ENCODE measurements at places on chromosomes 7 and 10.

DNA sequence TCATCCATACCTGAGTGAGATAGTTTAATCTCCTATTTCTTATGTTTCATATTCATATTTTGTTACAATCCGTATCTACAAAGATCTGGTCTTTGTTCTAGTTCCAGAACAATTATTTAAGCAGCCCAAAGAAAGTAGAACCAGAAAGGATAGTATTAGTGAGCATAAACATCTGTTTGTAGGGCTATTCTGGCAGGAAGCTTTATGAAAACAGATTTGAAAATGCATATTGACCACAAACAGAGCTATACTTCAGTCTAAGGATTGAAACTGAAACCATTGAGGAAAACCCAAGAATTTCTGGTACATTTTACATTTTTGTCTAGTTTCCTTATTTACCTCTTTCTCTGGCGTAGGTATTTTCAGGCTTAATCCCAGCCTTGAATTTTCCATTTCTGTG lies 28.1 kb downstream of the LRGUK start:
- DNase-seq = no peak

- DNase-seq = no peak
Measured at GRCh38 chr10:3882855-3883254, 97.8 kb upstream of the KLF6 start.

- DNase-seq = peak; percentile 27
Measured at GRCh38 chr10:91759581-91759986, 38.6 kb upstream of the TNKS2 start.

DNA sequence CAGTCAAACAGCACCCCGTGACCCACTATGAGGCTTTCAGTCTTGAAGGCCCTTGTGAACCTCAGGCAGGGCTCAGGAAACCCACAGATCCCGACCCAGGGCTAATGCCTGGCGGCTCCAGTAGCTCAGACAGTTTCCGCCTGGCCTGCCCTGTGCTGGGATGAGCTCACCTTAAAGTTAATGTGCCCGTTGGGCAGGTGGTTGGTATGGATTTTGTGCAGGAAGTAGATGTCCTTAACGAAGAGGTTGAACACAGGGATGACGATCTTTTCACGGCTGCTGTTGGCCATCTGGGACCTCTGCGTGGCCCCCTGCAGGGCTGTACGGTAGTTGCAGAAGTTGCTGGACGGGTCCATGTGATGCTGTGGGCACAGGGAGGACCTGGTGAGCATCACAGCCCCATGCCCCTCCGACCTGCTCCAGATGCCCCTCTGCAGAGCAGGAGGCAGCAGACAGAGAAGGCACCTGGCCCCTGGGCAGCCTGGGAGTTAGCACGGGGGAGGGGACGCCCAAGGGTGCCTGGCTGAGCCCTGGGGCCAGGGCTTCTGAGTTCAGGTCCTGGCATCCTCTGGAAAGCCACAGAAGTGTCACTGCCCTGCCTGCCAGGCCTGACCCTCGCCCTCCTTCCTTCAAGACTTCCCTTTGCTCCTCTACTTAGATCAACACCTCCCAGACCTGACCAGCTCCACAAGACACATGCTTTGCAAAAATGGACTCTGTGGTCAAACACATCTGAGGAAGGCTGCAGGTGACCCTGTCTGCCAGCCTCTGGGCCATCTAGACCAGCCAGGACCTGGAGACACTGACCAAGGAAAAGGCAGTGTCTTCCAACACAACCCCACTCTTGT lies 59.8 kb downstream of the CSGALNACT2 start:
- DNase-seq = peak; percentile 60

GRCh38 chr10:12801214-12802087 lies 200.1 kb downstream of the CCDC3 start:
- no peak for DNase-seq

- DNase-seq = no peak
Measured at GRCh38 chr10:128940081-128940480, 527.0 kb upstream of the MGMT start.

DNA sequence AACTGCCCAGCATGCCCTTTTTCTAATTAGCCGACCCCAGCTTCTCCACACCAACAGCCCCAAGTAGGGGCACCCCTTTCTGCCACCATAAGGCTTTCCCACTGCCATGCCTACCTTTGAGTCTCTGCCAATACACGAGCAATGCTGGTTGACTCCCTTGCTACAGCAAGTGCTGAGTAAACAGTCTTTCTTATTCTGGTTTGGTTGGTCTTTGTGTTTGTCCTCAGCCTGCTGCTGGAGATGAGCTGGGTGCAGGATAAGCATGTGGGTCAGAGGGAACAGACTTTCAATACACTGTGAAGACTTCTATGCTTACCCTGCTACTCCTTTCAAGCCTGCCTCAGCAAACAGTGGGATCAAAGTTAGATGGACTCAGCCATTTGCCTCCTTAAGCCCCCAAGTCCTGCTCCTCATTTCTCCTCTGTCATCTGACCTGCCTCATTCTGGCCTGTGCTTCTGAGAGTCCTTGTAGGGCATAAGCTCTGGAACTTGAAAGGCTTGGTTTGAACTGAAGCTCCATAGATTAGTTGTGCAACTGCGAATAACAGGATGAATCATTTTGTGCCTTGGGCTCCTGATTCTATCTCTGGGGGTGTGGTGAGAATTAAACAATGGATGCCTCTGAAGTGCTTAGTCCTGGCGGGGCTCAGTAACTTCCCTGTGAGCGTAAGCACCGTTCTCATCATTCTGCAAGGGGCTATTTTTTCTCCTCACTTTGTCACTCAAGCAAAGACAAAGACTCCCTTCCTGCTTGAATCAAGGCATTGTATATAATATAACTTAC lies 533.8 kb upstream of the DPP6 start:
- DNase-seq = no peak

DNA sequence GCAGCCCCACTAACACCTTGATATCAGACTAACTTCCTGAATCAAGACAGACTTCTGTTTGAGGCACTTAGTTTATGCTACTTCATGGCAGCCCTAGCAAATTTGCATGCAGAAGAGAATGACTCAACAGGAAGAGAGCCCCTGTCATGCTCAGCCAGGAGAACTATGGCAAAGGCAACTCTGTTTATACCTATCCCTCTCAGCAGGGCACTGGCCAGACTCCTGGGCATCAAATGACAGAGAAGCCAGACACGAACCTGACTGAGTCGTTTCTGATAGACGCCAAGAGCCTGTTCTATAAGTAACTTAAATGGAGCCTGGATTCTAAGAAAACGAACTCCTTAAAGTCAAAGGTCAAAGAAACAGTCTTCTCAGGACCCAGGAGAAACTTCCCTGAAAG lies 50.9 kb upstream of the UNC5B start:
- DNase-seq = peak; percentile 15

DNA sequence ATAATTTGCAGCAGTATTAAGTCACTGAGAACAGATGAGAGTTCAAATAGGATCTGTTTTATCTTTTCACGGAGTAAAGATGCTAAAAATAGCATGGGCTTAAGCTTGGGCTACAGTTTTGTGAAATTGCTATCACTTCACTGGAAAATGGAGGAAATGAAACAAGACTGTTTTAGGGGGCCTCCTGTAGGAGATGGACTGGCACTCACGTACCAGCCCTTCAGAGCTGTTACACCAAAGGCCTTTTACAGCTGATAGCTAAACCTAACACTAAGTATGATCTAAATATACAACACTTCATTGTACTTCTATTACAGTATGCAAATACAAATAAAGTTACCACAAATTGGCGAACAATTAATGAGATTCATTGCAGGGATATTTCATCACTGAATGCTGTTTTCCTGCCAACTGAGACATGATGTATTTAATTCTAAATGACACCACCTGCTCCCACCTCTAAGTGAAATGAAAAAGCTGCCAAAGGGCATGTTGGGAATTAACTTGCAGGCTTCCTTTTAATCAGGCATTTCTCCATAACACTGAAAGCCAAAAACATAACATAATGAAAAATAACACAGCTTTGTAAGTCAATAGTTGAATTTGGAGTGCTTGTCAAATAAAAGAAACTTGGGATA lies 304.5 kb upstream of the LRRN3 start:
- DNase-seq = no peak

GRCh38 chr10:26090762-26091161 lies 125.8 kb upstream of the GAD2 start:
- DNase-seq = no peak

GRCh38 chr7:140403878-140404564 lies at the start of gene RAB19:
Gene RAB19 (plus strand): TSS chr7:140404058. CDS start chr7:140407647, 3,589 bp downstream.
- DNase-seq = peak; percentile 38

GRCh38 chr10:17066000-17066399 lies 63.6 kb downstream of the CUBN start:
- DNase-seq = no peak

DNA sequence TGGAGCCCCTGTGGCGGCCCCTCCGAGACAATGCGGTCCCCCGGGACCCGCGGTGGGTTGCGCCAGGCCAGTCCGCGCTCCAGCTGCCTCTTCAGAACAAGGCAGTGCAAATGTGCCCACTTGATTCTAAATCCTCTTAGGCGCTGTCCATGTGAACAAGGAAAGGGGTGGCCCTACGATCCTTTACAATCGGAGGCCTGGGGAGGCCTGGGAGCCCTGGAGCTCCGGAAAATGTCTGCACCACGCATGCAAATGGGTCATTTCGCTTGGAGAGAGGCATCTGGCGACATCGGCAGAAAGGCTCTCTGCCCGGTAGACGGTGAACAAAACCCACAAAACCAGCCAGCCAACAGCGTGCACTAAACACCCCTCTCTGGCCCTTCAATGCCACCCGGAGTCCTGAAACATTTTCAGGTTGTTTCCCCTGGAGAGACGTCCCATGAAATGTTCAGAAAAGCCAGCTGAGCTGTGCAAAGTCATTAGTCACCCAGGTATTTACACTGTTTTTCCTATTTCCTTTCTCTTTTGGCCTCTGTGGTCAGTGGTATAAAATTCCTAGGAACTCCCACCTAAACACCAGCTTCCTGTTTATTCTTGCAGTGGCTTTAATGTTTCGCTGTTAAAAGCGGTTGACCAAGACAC lies 102.8 kb upstream of the ZNF438 start:
- DNase-seq = peak; percentile 34

DNA sequence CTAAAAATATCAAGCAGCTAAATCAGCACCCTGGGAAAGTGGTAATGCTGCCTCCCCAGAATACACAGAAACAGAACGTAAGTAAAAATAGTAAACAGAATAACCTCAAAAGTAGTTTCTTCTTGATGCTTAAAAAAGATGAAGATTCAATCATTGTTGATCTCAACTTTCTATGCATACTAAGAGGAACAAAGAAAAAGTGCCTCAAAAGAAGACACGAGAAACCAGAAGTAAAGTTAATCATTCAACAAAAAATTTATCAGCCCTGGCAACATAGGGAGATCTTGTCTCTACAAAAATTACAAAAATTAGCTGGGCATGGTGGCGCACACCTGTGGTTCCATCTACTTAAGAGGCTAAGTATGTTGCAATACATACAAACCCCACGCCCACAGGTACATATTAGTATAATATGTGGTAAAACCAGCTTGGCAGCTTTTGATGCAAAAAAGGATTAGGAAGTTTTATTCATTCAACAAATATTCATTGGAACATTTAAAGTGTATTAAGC lies 153.7 kb downstream of the NRBF2 start:
- DNase-seq = no peak

- peak; percentile 52 for DNase-seq
Measured at GRCh38 chr10:99529591-99530107, 3.1 kb upstream of the NKX2-3 start.

GRCh38 chr7:95794917-95795515 lies 22.7 kb downstream of the DYNC1I1 start:
- peak; percentile 54 for DNase-seq

- DNase-seq = no peak
Measured at GRCh38 chr10:69104994-69105790, 17.3 kb downstream of the SRGN start.

GRCh38 chr10:82089327-82089726 lies 214.3 kb downstream of the NRG3 start:
- no peak for DNase-seq

DNA sequence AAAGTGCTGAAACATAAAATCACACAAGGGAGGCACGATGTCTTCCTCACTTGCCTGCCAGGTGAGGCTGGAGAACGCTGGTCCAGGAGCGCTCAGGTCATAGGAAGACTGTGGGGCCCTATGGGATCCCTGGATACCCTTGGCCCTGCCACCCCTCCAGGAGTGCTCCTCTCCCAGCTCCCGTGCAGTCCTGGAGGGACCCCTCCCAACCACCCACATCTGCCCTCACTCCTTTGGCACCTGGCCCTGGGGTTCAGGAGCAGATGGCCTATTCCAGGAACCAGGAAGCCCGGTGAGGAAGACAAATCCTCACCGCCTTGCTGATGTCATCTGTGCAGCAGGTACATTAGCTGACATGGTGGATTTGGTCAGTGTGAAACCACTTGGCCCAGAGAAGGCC lies 3.7 kb upstream of the CXCL12 start:
- no peak for DNase-seq

DNA sequence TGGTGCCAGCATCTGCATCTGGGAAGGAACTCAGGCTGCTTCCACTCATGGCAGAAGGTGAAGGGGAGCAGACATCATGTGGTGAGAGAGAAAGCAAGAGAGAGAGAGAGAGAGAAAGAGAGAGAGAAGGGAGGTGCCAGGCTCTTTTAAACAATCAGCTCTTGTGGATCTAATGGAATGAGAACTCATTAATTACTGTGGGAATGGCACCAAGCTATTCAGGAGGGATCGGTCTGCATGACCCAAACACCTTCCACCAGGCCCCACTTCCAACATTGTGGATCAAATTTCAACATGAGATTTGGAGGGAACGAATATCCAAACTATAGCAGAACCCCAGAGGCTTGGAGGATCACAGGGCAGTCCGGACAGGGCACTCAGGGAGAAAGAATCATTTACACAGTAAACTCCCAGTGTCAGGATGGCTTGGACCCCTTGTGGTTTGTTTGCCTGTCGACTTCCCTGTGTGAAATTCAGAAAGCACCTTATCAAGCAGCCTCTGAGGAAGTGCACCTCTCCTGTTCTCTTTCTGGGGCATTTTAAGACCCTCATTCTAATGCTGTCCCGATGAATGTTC lies 308.5 kb downstream of the REEP3 start:
- DNase-seq = no peak

GRCh38 chr10:35927990-35928488 lies 285.9 kb upstream of the FZD8 start:
- DNase-seq = no peak

DNA sequence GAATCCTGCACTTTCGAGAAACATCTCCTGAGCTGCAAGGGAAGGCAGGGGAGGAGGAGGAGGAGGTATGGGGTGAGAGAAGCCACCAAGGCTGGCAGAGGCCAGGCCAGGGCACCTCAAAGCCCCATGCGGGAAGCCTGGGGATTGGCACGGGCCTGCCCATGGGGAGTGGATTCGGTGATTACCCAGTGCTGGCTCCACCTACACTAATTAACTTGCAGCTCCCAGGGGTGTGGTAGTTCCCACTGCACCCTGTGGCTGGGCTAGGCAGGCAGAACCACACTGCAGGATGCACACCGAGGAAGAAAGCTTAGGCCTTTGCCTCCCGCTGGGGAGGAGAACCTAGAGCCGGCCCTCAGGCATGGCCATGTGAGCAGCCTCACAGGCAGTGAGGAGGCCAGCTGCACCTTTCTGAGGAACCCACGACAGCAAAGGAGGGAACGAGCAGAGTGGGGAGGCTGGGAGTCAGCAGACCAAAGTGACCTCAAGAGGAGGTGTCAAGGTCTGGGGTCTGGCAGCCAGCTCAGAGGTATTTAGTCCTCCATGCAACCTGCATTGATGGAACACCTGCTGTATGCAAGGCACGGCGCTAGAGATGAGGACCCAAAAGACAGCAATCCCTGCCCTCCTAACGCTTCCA lies 27.2 kb downstream of the GRID1 start:
- DNase-seq = no peak

- DNase-seq = peak; percentile 52
Measured at GRCh38 chr10:75234683-75235374, 928 bp downstream of the COMTD1 start.

GRCh38 chr10:72808001-72808400 lies 85.5 kb upstream of the OIT3 start:
- DNase-seq = no peak

Measured in hematopoietic multipotent progenitor cell treated with erythropoietin and hydrocortisone succinate and interleukin-3 and kit ligand, for 6 days (in vitro differentiated cells).